Stimulated activated CD4-positive, alpha-beta T cell treated with anti-CD3 and anti-CD28 coated beads, Interleukin-15, amount 100 ng/mL, for 48 hours (primary cell): ENCODE measurements at places on chromosomes 2 and 18.

DNA sequence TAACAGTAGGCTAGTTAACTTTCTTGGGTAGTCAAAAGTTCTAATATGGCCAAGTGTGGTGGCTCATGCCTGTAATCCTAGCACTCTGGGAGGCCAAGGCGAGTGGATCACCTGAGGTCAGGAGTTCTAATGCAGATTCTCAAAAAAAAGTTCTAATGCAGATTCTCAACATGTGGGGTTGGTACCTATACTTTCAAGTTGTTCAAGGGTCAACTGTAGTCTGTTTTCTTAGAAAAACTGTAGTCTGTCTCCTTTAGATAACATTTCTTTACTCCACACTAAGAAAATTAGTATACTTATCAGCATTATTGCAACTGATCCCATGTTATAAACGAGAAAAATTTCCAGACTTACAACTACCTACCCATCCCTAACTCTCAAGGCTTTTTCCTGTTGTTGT lies 16.6 kb downstream of the INO80D start:
- DNase-seq, result no peak

- no peak for DNase-seq
Measured at GRCh38 chr2:215397632-215398341, 38.1 kb downstream of the FN1 start.

DNA sequence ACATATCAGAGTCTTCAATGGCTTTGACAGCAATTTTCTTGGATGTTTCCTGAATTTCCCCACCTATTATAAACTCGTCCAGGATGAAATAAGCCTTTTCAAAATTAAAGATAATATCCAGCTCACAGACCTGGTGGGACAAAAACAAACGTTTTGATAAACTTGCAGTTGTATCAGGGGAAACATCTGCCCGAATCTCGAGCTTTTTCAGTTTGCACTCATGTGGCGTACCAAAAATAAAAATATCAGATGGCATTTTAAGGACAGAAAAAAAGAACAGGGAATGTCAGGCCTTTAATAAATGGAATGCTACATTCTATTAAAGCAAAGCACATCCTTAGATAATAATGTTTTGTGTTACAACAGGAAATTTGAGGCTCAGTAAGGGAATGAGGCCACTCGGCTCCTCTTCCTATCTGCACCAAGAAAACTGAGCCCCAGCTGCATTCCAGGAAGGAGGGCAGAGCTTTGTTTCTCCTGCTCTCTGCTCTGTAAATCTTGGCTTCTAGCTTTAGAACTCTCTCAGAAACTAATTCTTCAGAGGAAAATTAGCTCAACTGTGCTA lies 72.1 kb downstream of the AP1S3 start:
- DNase-seq, result no peak

- DNase-seq, result no peak
Measured at GRCh38 chr2:232950751-232951150, 62.3 kb downstream of the NGEF start.

DNA sequence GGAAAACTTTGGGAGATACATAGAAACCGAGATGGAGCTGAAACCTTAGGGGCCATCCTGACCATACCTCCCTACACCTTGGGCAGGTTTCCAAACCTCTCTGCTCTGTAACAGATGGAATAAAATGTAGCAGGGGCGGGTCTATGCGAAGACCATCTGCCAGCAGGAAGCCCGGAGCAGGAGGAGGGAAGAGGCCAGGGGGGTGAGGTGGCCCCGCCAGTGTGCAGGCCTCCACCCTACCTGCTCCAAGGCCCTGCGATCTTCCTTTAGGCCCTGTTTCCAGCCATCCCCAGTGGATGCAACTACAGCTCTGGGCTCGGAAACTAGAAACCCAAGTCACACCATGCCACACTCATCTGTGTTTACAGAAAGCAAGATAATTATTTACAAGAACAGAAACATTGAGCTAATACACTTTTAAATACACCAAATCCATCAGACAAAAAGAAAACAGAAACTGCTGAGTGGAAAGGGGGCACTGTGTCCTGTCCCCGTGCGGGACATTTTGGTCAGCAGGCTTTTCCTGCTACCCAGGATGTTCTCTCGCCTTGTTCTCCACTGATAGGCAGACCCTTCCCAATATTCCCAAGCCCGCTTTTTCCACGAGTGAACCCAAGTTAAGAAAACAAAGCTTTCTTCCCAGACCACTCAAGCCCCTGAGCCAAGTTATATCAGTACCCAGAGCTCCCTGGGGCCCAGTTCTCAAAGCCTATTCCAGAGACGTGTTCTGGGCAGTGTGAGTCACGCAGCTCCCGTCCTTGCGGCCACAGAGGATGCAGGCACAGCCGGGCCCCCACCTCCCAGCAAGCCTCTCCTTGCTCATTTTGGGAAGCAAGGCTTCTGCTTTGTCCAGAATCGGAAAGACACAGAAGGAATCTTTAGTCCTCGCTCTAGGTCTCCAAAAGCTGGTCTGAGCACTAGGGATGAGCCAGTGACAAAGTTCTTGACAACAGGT lies 17.3 kb downstream of the CIB4 start:
- DNase-seq, result no peak

DNA sequence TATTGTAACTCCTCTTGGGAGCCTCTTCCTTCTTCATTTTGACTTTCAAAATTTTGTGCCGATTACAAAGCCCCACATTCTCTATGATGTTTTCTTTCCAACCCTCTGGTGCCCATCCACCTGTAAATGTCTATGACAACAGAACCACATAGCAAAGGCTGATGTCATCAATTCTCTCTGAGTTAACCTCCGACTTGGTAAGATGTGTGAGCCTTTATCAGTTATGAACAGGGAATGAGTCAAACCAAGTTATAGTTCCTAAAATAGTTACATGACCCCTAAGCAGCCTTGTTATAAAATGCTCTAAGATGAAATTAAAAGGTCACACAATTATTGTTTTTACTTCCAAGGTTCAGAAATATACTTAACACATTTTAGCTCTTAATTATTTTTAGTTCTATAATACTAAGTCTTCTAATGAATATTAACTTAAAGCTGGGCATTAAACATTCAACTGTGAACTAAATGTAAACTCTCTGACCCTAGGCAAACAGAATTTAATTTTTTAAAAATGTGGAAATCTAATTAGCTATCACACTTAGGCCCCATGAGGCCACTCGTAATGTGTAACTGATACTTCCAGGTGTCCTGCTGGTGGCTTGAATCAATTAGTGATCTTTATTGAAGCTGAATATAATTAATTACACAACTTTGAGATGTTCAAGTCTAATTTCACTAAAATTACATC lies 102.3 kb upstream of the CYRIA start:
- no peak for DNase-seq

- DNase-seq, result no peak
Measured at GRCh38 chr2:130910931-130911330, 74.2 kb downstream of the ARHGEF4 start.

DNA sequence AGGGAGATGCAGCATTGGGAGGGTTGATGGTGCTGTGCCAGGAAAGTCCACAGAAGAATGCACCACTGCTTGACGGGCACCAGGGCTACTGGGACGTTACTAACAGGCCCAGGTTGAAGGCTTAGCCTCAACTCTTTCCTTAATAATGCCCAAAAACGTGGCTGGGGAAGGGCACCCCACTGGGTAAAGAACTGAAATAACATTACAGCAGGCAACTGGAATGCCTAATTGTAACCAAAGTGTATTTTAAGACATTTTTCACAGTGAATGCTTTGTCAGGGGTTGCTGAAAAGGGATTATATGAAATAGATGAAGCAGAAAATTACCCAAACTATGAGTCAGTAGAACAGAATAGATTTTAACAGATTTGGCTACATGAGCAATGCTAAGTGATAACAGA lies 191.3 kb downstream of the CMPK2 start:
- DNase-seq, result no peak

- DNase-seq, result no peak
Measured at GRCh38 chr2:46798041-46798440, 117.6 kb downstream of the MCFD2 start.

GRCh38 chr18:55861266-55861665 lies 273.3 kb upstream of the TCF4 start:
- no peak for DNase-seq

DNA sequence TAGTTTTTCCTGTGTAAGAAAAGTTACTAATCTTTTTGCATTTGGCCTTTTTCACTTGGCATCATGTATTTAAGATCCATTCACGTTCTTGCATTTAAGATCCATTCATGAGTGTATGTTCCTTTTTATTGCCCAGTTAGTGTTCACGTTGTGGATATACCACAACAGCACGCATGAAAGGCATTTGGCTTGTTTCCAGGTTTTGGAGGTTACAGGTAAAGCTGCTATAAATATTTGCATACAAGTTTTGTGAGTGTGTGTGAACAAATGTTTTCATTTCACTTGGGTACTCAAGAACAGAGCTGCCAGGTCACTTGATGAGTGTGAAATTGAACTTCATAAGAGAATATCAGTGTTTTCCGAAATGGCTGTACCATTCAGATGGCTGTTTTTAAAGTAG lies 121.2 kb downstream of the CCBE1 start:
- DNase-seq, result no peak

DNA sequence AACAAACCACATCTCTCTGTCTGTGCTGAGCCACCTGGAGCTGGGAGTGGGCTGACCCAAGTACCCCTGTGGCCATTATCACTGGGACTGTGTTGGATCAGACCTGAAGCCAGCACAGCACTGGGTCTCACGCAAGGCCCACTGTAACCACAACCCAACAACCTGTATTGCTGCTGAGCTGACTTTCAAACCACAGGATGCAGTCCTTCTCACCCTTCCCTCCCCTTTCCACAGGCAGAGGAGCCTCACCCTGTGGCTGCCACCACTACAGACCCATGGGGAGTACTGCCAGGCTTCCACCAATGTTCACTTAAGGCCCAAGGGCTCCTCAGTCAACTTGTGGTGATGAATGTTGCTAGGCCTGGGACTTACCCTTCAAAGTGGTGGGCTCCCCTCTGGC lies 135.7 kb downstream of the DIS3L2 start:
- no peak for DNase-seq

DNA sequence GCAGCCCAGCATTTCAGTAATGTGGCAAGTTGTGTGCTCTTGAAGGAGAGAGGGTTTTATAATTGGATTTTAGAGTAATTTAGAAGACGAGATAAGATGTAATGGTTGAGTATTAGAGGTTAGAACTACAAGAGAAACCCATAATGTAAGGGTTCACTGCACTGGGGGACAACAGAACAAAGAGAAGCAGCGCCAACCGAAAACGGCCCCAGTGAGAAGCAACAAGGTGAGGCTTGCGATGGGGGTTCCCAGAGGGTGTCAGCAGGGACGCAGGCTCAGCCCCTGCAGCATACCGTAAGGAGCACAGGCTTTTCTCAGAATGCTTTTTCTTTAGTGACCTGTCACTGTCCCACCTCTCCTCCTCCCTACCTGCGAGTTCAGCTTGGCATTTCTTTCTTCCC lies 183.9 kb upstream of the ETAA1 start:
- no peak for DNase-seq

GRCh38 chr2:155356250-155356649 lies 657.8 kb downstream of the KCNJ3 start:
- DNase-seq, result no peak

DNA sequence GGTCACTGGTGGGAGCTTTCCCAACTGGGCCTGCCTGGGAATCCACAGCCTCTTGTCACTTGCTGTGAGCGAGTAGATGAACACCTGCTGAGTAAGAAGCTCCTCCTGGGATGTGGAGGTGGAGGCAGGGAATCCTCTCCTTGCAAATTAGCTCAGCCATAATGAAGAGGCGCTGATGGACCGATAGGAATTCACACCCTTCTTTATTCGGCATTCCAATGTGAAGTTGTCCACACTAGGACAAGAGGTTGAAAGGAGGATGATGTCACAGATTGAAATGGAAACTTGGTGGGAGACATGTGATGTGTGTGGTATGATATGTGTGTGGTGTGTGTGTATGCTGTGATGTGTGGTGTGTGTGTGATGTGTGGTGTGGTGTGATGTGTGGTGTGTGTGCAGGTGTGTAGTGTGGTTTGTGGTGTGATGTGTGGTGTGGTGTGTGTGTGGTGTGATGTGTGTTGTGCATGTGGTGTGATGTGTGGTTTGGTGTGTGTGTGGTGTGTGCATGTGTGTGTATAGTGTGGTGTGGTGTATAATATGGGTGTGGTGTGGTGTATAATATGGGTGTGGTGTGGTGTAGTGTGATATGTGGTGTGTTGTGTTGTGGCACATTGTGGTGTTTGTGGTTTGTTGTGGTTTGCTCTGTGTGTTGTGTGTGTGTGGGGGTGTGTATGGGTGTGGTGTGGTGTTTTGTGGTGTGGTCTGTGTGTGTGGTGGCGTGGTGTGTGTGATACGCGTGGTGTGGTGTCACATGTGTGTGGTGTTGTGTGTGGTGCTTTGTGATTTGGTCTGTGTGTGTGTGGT lies 216.4 kb downstream of the BCL2 start:
- DNase-seq, result no peak

DNA sequence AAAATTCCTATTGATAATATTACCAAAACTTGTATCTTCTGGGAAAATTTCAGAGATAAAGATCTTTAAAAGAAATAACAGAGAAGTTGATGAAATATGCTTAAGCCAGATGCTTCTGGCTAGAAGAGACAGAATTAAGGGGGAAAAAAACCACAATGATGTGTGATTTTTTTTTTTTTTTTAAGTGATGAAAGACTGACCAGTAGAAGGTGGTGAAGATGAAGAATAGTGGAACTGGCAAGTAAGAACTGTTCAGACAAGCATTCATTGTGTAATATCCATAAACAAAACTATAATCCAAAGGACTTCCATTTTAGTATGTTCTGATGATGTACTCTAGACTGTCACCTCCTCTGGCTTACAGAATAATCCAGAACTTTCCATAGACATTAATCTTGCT lies 89.8 kb downstream of the INO80D start:
- no peak for DNase-seq

DNA sequence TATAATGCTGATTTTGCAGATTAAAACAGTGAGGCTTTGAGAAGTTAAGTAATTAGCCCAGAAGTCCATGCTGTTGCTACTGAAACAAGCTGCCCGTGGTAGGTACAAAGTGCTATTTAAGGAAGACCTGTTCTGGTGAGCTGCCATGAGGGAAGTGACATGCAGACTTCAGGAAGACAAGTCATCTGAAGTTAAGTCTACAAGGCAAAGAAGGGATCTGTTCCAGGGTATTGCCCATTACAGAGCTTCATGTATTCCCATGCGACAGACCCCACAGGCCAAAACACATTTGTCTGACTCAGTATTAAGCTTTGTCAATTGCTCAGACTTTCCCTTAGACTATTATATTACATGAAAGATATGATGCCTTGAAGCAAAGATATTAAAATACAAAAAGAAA lies 520.8 kb downstream of the FBXO15 start:
- DNase-seq, result no peak
